ENCODE measurements at places on chromosomes 11 and 22.
A peak's percentile ranks its signal among the peaks of the same experiment; 100 is the strongest.

GRCh38 chr11:12524865-12525264 lies 147.5 kb downstream of the PARVA start:
- no peak for DNase-seq

DNA sequence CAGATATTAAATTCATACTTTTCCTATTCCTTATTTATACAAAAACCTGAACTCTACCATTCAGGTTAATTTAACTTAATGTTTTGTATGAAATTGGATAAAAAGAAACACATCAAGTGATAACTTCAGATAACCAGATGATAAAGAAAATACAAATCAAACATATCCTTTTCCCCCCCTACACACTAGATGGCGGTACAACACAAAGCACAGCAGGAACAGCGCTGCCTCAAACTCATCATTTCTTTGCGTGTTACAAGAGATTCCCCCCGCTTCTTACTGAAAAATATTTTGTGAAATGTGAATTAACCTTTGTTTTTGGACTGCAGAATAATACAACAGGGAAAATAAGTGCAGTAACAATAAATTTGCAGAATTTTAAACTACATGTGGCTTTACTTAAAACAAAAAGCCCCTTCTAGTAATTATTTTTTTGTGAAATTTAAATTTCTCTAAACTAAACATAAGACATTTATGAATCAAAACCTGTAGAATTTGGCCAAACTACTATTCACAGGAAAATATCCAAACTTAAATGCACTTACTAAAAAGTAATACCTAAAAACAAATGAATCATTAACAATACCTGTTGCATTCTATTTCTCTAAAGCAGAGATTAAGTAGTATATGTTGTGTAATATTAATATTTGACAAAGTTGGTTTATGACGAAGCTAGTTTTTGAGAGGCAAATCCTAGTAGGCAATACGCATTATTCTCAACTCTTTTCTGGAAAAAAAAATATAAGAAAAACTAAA lies 74.4 kb downstream of the ARHGAP32 start:
- DNase-seq: no peak

DNA sequence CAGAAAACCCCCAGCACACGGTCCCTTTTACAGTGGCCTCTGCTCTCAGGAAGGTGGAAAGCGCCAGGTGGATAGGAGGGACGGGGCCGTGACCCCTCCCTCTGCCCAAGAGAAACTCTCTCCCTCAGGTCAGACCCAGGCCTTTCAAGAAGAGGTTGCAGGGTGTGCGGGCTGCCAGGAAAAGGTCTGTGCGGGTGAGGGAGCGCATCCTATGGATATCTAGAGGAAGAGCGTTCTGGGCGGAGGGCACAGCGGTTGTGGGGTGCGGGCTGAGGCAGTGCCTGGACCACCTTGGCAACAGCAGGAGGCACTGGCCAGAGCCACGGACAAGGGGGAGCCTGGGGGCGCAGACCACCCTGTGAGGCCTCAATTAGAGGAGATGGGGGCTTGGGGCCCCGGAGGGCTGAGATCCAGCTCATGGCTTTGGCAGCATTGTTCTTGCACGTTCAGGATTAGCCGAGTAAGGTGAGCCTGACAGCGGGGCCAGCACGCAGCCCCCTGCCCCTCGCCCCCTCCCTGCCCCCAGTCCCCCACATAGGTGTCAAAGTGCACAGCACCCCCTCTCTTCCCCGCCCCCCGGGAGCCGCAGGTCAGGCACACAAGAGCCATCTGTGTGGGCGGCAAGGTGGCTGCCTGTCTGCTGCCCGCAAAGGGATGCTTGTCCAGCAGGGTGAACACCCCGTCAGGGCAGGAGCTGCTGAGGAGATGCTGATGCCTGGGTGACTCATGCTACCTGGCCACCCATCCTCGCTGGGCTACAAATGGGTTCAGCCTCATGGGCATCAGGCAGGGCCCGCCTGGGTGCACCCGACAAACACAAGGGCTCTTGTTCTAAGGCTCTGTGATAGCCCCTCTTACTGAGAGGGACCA lies 92.8 kb upstream of the KCNQ1OT1 start:
- DNase-seq: no peak

DNA sequence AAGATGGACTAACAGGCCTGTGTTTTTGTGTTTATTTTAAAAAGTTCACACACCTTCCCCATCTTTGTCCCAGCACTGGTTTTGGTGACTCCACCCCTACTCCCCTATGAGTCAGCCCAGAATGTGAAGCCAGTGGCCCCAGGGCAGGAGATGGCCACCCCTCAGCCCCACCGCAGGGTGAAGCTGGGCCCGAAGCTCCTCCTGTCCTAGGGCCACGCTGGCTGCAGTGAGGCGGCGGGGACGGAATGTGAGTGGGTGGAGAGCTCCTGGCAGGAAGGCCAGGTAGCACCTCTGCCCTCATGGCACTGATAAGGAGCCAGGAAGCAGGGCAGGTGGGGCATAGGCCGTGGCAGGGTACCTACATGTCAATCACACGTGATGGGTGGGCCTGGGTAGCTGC lies 39.9 kb downstream of the SGSM3 start:
- DNase-seq: no peak

DNA sequence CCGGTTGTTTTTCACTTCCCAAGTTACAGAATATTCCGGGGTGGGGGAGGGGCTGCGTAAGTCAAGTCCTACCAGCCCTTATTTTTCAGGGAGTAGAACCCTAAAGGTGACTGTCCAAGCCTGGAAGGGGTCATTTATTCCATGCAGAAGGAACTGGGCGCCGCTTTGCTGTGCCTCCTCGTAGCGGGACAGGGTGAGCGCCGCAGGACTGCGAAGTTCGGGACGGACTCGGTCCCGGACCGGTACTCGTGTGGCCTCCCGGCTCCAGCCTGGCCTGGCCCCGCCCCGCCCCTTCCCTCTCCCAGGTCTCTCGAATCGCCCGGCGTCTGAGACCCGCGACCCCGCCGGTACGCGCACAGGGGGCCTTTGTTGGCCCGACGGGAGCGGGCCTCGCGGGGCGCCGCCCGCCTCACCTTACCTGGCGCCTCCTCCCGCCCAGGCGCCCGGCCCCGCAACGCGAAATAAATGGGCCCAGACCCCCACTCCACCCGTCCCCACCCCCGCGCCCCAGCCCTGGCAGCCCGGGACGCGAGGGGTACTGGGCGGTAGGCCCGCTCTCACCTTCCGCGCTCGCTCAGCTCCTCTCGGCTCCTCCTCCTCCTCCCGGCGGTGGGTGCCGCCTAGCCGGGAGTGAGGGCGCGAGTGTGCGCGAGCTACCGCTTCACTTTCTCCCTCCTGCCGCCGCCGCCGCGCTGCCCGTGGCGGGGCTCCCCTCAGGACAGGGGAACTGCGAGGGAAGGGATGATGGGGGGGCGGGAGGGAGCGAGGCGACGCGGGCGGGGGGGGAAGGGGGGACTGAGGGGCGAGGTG lies 698 bp downstream of the PAK1 start:
- DNase-seq: peak; percentile 29

DNA sequence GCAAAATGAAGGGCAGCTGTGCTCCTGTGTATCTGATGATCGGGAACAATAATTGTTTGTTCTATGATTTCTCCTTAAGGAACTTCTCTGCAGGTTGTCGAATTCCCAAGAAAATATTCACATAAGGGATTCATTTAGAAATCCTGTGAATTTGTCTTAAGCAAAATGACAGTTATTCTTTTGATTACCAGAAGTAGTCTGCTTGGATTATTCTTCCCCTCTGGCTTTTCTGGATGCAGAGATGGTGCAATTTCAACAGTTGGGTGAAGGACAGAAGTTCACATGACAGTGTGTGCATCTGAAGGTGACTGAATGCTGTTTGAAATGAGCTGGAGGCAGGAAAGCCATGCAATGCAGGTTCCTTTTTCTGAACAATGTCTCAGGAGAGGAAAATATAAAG lies 137.2 kb upstream of the MTMR2 start:
- DNase-seq: no peak

Data from stimulated activated CD8-positive, alpha-beta memory T cell treated with anti-CD3 and anti-CD28 coated beads, Interleukin-2, amount 100 ng/mL, for 48 hours (primary cell).